ENCODE measurements at places on chromosomes 7 and 10. TPM values are rescaled to one million over a fixed set of nuclear protein-coding genes. Genes with fewer than 3 reads are reported as not detected.

- peak; percentile 62 for DNase-seq
These were observed 46.3 kb downstream of the MTPN start for GRCh38 chr7:135930565-135931461.

DNA sequence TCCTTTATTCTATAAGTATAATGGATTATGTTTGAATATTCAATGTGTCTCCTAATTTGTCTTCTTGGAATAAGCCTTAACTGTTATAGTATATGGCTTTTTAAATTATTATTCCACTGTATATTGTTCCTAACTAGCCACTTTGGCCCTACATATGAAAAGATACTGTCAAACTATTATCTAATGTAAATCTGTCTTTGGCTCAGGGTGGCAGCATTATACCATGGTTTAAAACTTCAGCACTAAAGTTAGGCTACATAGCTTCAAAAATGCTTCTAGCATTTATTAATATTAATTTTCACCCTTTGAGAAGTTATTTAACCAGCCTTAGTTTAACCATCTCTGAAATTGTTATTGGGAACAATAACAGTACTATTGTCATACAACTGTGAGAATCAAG lies 543.1 kb upstream of the MBL2 start:
- DNase-seq: peak; percentile 11

- DNase-seq: no peak
These were observed 13.0 kb downstream of the VWA2 start for GRCh38 chr10:114252092-114252491.

- no peak for DNase-seq
These were observed 236.4 kb upstream of the TMEM72 start for GRCh38 chr10:44674536-44675386.

Gene CALHM1
- total RNA-seq: not detected

DNA sequence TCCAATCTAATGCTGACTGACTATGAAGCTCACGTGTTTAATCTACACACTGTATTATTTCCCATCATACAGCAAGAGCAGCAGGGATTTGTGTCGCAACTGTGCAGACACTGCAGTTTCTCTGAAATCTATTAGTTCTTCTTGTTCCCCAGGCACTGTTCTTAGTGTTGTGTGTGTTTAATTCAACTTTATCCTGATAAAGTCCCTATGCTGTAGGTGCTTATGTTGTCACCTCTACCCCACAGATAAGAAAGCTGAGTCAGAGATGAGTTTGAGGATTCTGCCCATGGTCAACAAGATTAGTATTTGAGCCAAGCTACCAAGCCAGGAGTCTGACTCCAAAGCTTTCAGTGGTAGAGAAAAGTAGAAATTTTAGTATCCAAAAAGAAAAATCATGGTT lies 22.5 kb upstream of the EPHB6 start:
- DNase-seq: no peak

DNA sequence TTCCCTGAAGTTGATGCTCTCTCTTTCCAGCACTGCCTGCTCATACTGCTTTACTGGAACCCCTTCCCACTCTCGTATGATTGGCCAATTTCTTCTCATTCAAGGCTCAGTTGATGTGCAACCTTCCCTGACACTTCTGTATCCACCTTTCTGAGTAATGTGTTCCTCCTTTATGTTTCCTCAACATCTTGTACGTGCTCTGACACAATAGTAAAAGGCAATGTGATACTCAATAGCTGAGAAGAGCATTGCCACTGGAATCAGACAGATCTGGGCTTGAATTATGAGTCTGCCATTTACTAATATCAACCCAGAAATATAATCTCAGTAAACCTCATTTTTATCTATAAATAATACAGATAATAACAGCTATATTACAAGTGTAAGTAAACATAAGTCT lies 34.7 kb downstream of the ARL4A start:
- no peak for DNase-seq

Gene COBL
- not detected for total RNA-seq

- peak; percentile 7 for DNase-seq
These were observed 45.8 kb upstream of the DNAH11 start for GRCh38 chr7:21497072-21497471.

DNA sequence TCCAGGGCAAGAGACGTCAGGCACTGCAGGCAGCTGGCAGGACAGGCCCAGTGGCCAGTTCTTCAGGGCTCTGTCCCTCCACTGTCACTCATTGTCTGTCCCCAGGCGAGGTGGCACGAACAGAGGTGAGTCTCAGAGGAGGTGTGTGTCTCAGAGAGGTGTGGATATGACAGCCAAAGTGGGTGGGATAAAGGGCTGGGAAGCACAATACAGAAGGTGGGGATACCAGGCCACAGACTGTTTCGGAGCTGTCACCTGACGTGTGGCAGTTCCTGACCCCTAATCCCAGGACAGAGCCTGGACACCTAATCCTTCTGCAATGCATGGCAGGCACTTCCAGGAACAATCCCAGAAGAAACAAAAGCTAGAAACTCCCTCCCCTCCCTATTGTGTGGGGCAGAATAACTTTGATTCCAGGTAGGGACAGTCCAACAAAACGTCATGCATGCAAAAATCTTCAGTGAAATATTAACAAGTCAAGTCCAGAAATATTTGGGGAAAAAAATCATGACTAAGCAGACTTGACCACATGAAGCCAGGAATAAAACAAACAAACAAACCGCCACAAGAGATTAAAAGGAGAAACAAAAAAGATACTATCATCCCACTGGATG lies 11.6 kb downstream of the KLRG2 start:
- DNase-seq: peak; percentile 57

DNA sequence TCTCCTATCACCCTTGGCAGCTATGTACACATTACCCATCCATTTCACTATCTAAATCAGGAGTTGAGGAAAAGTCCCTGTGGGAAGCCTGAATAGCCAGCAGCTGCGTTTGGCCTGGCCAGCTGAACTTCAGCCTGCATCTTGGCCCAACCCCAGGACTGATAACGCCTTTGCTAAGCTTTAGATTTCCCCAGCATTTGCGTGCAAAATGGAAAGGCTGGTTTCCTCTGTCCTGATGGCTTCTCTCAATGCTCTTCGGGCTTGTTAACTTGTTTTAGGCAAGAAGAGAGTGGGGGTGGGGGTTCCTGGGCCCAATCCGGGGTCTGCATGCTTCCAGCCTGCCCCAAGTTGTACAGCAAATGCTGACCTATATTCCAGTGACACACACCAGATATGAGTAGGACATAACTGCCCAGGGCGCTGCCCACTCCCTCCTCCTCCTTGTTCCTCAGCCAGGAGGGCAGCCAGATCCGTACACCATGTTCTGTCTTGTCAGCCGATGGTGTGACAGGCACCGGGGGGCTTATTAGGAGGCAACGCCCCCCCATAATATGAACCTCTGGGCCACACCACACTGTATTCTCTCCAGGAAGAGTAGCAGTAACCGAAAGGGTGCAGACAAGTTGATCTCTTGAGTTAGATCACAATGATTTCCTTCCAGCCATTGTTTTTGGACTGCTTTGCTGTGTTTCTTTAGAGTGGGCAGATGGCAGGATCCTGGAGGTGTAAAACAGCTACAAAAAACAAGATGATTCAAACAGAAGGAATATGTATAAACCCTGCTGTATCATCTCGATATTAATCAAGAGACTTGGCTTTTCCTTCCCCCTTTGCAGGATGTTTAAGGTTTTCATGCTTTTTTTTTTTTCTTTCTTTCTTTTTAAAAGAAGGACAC lies 339.0 kb downstream of the RNLS start:
- DNase-seq: peak; percentile 87

DNA sequence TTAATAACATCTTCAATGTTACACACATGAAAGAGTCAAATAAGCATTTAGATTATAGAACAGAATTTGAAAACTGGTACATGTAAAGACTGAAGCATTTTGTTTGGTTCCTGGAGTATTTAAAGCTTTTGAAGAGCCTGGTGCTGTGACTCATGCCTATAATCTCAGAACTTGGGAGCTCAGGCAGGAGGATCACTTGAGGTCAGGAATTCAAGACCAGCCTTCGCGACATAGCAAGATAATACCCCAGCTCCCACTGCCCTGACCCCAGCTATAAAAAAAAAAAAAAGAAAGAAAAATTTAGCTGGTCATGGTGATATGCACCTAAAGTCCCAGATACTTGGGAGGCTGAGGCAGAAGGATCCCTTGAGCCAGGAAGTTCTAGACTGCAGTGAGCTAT lies 87.8 kb downstream of the HDAC9 start:
- DNase-seq: peak; percentile 67

DNA sequence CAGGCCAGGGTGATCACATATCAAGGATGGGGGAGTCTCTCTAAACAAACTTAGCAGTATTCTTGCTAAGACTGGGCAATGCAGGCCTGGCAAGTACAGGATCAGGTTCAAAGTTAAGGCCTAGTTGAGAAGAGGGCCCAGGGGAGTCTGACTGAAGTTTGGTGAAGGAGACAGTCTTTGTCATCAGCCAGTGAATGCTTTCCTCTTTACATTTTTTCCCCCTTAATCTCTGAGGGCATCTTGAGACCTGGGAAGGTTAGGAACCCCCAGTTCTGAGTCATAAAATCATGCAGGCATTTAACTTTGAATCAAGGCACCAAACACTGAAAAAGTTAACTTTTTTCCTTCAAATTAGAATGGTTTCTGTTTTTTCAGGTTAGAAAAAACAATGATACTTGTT lies 311.5 kb downstream of the REEP3 start:
- no peak for DNase-seq

DNA sequence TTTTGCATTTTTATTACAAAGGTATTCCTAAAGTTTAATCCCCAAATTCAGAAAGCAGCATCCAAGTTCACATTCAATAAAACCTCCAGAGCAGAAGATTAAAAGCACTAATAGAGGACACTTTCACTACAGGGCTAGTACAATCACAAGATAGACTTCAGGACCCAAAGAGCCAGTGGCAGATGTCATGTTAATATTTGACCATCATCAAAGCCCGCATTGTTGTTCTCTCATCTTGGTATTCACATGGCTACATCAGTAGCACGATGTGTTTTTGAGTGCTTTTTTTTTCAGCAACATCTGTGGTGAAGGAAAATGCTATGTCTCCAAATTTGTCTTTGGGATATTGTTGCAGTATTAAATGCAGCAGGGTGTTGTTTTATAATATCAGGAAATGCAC lies 134.3 kb downstream of the ARL4A start:
- DNase-seq: no peak

GRCh38 chr10:37101261-37101660 lies 24.1 kb upstream of the ANKRD30A start:
- no peak for DNase-seq

GRCh38 chr10:51649064-51649463 lies 50.3 kb downstream of the CSTF2T start:
- peak; percentile 59 for DNase-seq

Gene ZNF485
- 3.1 TPM for total RNA-seq
